Mammary epithelial cell (primary cell): ENCODE measurements at places on chromosomes 12 and 14. TPM values are rescaled to one million over a fixed set of nuclear protein-coding genes. Genes with fewer than 3 reads are reported as not detected.

DNA sequence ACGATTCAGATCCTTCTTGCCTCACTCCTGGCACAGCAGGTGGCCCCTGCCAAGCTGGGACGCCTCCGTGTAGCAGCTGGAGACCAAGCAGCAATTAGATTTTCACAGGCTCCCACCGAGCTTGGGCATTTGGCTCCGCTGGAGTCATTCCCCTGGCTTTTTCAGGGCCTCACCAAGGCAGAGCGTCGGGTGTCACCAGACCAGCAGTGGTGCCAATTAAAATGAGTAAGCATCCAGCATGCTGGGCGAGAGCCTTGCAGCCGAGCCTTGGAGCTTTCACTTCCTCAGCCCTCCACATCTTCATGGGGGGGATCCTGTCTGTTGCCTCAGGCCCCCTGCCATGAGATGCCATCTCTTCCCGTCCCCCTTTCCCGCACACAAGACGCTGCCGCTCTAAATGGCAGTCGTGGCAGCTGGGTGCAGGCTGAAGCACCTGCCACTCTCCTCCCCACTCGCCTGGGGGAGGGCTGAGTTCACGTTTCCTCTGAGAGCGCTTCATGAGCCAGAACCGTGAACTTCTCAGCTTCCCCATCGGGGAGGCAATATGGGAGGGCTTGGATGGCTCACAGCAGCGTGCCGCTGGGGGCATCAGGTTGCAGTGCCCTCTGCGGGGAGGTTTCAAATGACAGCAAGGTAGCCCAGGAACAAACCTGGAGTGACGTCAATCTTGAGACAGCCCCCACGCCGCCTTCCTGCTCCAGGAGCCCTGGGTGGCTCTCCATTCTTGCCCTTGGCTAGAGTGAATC, 11.7 kb downstream of the TPCN1 start:
- no peak for DNase-seq

PRPH gene
- total RNA-seq, result 0.35 and 2.6 TPM in 2 replicates

RPL10L gene
- total RNA-seq, result not detected

DNA sequence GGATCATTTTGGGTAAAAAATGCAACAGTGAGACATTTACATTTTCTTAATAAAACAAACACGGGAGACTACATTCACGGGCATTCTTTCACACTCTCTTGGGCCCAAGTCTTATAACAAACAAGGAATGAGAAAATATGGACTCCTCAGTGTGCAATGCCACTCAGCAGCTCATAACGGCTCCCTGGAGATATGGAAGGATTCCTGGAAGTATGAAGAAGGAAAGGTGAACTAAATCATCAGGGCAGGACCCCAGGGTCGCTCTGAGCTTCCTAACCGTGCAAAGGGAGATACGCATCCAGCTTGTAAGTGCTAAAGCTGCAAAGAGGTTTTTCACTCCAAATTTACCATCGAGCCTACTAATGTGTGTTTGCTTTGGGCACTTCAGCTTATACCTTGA, 33.5 kb upstream of the CCDC91 start:
- no peak for DNase-seq

DNA sequence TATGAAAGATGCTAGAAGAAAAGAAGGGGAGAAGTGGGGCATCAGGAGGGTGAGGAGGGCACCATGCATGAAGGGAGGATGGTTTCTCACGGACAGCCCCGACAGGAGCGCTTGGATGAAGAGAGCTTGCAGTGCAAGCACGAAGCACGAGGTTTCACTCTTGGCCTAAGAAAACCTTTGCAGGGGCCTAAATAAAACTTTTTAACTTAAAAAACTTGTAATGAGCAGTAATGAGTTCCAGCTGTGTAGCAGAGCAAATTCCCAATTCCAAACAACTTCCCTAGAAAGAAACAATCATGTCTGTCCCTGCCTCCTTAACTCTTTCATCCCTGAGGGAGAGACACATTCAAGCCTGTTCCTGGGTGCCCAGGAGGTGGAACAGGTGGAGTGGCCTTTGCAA, 119.5 kb downstream of the PAH start:
- DNase-seq, result no peak

DNA sequence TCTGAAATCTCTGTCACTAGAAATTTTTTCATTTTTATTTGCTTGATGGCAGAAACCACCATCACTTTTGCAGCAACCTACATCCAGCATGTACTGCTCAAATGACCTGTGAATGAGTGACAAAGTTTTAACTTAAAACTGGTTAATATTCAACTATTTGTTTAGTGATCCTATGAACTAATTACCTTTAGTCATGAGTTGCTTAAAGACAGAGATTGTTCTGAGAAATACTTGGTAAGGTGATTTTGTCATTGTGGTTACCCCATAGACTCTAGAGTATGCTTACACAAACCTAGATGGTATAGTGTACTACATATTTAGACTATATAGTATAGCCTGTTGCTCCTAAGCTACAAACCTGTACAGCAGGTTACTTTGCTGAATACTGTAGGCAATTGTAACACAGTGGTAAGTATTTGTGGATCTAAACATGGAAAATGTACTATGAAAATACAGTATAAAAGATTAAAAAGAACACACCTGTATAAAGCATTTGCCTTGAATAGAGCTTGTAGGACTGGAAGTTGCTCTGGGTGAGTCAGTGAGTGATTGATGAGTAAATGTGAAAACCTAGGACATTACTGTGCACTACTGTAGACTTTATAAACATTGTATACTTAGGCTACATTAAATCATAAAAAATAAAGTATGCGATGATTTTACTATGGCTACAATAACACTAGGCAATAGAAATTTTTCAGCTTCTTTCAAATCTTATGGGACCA, 256.6 kb upstream of the PPFIA2 start:
- no peak for DNase-seq

PMEL gene
- 0.75 and 1.9 TPM in 2 replicates for total RNA-seq

GRCh38 chr12:64036414-64036813, 185.7 kb downstream of the KICS2 start:
- no peak for DNase-seq

RNF212B gene
- not detected for total RNA-seq

DNA sequence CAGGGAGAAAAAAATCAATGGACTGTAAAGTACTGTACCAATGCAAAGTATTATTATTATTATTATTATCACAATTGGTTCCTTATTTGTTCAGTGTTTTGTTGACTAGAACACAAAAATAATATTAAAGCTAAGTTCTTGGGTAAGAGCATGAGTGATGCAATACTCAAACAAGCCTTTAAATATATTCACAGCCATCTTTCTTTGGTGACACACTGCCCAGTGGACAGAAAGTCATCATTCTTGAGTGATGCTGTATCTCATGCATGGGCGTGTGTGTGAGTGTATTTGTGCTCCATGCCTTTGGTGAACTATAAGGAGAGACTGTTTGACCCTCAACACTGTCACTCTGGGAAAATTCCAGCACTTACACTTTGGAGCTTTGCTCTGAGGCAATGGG, 93.6 kb downstream of the KCNK10 start:
- DNase-seq, result no peak

GRCh38 chr14:60651086-60651795, 2.0 kb upstream of the SIX1 start:
- DNase-seq, result no peak

REP15 gene
- total RNA-seq, result 2.0 TPM

- DNase-seq, result no peak
These were observed 208.3 kb downstream of the GXYLT1 start for GRCh38 chr12:41936333-41936732.

SMCO2 gene
- total RNA-seq, result not detected

DNA sequence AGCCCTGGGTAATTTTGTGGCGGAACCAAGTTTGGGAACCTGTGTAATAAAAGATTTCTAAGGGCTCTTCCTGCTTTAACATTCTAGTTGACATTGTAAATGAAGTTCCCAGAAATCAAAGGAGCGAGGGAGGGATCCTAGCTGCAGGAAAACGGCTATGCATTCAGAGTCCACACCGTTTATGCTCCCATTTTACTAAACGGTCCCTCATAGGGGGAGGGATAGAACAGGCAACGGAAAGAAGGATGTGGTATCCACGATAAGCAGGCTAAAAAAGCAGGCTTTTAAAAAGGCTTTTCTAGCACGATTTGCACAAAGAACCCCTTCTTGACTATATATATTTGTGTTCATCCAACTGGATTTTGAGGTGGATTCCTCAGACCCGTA, 559 bp downstream of the SYNJ2BP start:
- no peak for DNase-seq

IFNG gene
- not detected for total RNA-seq

GRCh38 chr14:53948205-53948884, 8.3 kb downstream of the BMP4 start:
- no peak for DNase-seq

DNA sequence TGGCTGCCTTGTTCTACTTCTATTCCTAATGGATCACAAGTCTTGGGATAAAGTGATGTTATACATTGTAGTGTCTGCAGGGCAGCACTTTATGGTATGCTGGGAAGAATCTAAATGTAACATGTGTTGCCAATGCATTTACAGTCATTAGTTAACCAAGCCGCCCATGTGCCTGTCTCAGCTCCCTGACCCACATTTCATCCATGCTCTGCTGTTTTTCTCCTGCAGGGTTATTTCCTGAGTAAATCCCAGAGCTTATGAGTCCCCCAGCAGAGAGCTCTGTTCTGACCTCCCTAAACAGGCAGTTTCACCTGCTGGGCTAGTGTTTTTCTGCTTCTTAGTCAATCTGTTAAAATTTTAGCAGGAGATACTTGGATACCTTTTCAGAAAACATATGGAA, 4.4 kb upstream of the TMTC2 start:
- DNase-seq, result no peak

- DNase-seq, result no peak
These were observed 49.5 kb downstream of the DCAF4 start for GRCh38 chr14:72975770-72976169.

MSRB3 gene
- total RNA-seq, result 56.8 TPM

GRCh38 chr12:88334271-88334670, 192.2 kb downstream of the TMTC3 start:
- DNase-seq, result peak; percentile 99

GRCh38 chr12:47004634-47005033, 74.8 kb upstream of the PCED1B start:
- DNase-seq, result no peak

DNA sequence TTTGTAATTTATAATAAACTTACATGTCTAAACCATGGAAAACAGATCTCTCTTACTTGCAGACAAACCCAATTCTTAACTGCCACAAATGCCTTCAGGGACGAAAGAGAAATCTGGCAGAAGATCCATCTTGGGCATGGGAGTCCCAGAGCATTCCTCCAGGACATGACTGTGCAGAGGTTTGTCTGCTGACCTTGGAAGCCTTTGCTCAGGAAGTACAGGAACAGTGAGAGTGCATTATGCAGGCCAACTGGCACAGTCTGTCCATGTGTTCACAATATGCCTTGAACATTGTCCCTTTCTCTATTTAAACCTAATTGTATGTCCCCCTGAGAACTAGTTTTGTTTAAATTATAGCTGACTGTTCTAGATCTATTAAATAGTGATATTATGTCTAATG, 467.1 kb downstream of the ATP23 start:
- no peak for DNase-seq

GRCh38 chr14:96635850-96636249, 133.7 kb downstream of the PAPOLA start:
- DNase-seq, result no peak
